AG10803 (cell line): ENCODE measurements at places on chromosomes 4 and X.

DNA sequence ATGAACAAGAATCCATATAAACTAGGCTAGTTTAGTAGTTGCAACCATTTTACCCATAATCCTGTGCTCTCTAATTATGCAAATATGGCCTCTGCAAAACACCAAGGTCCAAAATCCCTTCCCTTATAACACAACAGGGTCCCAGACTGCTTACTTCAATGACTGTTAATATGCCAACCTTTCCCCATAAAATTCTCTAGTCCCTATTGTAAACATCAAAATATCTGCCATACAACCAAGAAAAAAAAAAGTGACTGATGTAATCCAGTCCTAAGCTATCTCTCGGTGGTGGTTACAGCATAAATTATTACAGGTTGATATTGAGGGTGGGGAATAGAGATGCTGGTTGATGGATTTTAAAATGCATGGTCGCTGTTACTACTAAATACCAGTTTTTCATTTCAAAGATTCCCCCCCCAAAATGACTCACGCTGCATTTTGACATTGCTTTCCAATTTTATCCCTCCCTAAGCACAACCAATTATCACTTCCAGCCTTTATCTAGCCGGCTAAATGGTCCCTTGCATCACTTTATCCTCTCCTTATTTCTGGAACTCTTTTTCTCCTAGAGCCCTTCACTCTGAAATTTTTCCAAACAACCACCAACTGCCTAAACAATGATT, 44.8 kb downstream of the TSPAN5 start:
- no peak for DNase-seq

- DNase-seq: peak; percentile 76
Measured at GRCh38 chr4:82833696-82834313, 35.2 kb upstream of the SCD5 start.

- DNase-seq: no peak
Measured at GRCh38 chr4:18686338-18687037, 664.9 kb upstream of the LCORL start.

- DNase-seq: no peak
Measured at GRCh38 chr4:141174457-141174856, 41.2 kb upstream of the RNF150 start.

DNA sequence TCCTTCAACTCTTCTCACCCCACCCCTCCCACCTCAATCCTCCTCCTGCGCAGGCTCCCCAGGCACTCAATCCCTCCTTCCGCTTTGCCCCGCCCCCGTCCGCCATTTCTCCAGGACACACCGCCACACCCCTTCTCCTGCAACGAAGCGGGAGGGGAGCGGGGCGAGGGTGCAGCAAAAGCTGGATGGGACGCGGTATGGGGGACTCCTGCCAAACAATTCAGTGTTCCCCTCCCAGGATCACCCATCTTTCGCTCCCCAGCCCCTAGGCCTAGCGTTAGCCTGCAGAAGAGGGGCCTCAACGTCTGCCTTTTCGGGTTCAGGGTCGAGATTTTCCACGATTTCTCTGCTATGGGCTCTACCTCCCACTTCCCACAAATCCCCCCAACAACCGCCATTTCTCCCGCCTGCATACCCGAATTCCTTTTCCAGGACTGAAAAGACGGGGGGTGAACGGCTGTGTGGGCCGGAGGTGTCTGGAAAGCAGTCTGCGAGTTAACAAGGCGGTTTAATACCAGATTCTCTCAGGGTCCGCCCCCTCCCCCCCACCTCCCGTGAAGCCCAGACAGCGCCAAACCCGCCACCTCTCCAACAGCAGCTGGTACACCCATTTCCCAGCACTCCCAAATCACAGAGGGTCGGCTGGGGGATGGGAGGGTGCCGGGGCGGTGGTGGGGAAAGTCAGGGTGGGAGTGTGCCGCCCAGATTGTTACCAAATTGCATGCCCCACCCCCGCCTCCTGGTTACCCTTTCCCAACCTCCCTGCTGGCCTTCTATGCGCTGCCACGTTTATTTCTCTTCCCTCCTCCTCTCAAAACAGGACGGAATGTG, 774 bp downstream of the ARMCX2 start:
- DNase-seq: peak; percentile 52

GRCh38 chr4:74134500-74134852, 23.4 kb upstream of the MTHFD2L start:
- no peak for DNase-seq

GRCh38 chr4:28548594-28548993, 1688.0 kb downstream of the STIM2 start:
- no peak for DNase-seq

GRCh38 chr4:74181219-74181618, 23.3 kb downstream of the MTHFD2L start:
- DNase-seq: peak; percentile 92

DNA sequence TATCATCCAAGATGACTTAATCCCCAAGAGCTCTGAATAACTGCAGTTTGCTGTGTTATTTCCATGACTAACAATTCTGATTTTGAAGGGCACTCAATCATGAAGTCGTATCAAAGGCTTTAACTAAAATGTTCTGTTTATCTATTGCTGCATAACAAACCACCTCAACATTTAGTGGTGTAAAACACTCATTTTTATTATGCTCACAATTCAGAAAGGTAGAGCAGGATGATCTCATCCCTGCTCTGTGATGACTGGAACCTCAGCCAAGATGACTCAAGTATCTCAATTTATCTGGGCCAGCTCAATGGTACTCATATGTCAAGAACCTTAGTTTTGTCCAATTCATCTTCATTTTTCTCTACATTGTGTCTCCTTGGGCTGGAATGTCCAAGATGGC, 451.1 kb downstream of the PPARGC1A start:
- no peak for DNase-seq

DNA sequence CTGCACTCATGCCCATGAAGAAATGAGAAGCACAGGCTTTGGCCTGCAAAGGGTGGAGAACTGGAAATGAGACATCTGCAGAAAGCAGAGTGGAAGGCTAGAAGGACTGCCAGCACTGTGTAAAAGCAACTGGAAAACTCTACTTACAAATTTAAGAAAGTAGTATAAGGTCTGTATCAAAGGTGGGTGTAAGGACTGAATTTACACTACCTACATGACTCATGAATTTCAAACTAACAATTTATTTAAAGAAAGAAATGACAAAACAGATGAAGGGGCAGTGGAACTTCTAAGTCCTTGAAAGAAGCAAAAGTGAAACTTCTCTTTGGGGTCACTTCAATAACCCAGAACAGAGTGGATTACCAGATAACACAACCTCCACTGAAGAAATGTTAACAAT, 71.2 kb downstream of the SLC10A7 start:
- no peak for DNase-seq

- no peak for DNase-seq
Measured at GRCh38 chr4:1599026-1599481, 85.1 kb downstream of the FAM53A start.

DNA sequence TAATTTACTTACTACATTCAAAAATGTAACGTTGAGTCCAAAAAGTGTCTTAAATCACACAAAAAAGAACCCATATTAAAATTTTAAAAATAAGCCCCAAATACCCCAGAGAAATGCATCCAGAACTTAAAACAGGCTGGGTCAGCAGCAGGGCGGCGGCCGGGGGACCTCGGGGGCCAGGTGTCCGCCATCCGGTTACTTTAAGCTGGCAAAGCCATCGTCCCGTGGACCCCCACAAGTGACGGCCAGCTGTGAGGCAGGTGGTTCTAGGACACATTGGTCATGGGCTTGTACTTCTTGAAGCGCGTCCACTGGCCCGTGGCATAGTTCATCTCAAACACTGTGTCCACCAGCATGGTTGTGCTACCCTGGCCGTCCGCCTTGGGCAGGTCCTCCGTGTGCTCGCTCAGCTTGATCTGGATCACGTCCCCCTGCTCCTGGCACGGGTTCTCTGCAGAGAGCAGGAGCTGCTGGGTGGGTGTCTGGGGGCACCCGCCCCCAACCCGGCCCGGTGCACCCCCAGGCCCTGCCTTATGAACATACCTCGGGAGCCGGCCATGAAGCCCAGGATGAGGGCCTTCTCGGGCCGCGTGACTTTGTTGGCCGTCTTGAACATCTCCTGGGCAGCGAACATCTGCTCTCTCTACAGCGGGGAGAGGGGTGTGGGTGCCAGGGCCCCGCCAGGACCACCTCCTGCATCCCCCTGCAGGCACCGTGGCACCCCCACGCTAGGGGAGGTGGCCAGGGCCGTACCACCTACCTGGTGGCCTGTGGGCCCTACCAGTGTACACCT, 25.5 kb downstream of the NELFA start:
- no peak for DNase-seq

DNA sequence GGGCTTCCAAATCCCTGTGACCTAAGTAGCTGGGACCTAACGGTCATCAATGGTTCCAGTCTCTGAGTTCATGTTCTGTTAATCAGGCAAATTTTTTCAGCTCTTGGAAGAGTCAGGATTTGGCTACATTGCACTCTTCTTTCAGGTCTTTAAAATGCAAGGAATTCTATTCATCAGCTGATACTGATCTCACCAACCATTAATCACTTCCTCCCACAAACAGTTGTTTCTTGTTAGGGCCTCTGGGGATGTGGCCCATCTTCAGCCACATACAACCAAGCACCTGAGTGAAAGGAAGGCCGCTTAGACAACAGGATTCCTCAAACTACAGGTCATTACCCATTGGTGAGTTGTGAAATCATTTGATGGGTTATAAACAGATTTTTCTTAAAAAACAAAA, 71.7 kb downstream of the FANCB start:
- peak; percentile 71 for DNase-seq

GRCh38 chrX:147914591-147914990, 2.9 kb downstream of the FMR1 start:
- no peak for DNase-seq

GRCh38 chrX:16638533-16638932, 11.4 kb upstream of the S100G start:
- no peak for DNase-seq
